Thoracic aorta (tissue), 2 donors: ENCODE measurements at places on chromosomes 13 and 19. TPM values are rescaled to one million over a fixed set of nuclear protein-coding genes. Genes with fewer than 3 reads are reported as not detected.

The PRDX2 gene
- total RNA-seq: 235 TPM

The KCNRG gene
- 2.0 TPM for total RNA-seq

The ARHGAP33 gene
- total RNA-seq: 15.4 TPM

The FGF22 gene
- total RNA-seq: 0.56 TPM

The MAMSTR gene
- not detected for total RNA-seq

The LIM2 gene
- total RNA-seq: not detected

The SLC25A41 gene
- total RNA-seq: 0.71 TPM

The NEK5 gene
- total RNA-seq: 0.28 TPM

The CEACAM6 gene
- not detected for total RNA-seq

The CYP4F8 gene
- not detected for total RNA-seq

The MAU2 gene
- total RNA-seq: 119 TPM

The KLK3 gene
- not detected for total RNA-seq

The PVR gene
- total RNA-seq: 59.7 TPM
